ENCODE measurements at places on chromosomes 6 and 20.

- DNase-seq = peak; percentile 17
These were observed 155.5 kb downstream of the ESR1 start for GRCh38 chr6:151963001-151963400.

DNA sequence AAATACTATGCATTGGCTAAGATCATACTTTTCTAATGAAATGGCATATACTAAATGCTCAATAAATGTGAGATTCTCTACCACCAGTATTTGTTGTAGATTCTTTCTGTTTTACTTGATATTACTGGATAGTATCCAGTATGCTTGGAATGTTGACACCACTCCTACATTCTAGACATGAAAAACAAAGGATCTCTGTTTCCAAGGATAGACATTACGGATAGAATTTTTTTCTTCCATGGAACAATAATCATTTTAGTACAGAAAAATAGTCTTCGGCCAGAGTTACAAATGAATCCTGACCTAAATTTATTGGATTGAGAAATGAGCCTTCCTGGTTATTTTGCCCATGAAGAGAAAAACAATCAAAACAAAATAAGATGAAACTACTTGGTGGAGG lies 258.2 kb upstream of the NT5E start:
- peak; percentile 8 for DNase-seq

- DNase-seq = no peak
These were observed 154.0 kb upstream of the FLRT3 start for GRCh38 chr20:14491436-14491835.

DNA sequence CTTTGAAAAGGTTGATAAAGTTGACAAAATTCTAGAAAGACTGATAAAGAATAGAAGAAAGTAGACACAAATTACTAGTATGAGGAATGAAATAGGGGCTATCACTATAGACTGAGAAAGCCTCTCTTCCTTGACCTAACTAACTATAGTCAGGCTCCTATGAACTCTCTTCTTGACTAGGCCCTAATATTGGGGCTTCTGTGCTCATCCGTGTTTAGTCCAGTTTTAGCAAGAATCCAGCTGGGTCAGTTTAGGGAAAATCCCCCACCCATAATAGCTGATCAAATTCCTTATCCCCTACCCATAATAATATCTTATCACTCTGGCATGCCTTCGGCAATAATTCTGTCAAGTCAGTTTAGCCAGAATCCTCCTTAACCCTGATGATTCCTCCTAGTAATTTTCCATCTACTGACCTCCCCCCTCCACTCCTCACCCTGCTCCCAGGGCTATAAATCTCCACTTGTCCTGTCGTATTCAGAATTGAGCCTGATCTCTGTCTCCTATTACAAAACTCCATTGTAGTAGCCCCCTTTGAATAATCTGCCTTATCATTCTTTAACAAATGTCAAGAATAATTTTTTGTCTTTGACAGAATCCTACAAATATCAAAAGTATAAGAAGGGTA lies 138.1 kb downstream of the TFAP2A start:
- DNase-seq = peak; percentile 42

DNA sequence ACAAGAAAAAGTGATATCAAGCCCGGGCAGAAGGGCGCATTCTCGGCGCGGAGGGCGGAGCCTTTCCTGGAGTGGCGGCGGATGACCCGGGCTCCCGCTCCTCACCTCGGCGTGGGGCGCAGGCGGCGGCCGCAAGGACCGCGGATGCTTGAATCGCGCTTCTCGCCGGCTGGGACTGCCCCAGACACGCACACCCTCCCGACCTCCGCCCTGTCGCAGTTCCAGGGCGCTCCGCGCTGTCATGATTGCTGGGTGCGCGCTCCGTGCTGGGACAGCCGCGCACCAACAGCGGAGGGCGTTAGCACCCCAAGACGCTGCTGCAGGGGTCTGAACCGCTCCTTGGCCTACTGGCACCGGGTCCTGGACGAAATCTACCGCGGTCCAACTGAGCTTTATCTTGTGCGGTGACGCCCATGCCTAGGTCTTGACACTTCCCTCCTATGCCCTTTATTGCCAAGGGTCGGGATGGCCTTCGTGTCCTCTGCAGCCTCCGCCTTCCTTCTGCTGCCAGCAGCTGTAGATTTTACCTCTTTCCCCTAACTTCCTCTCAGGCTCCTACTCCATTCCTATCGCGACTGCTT lies 43.3 kb downstream of the IRAK1BP1 start:
- no peak for DNase-seq

- DNase-seq = no peak
These were observed 48.6 kb upstream of the COL9A1 start for GRCh38 chr6:70351461-70351860.

GRCh38 chr6:170265655-170266054 lies 25.2 kb downstream of the DLL1 start:
- DNase-seq = no peak

GRCh38 chr6:3785745-3786098 lies 34.2 kb upstream of the PXDC1 start:
- DNase-seq = no peak

- DNase-seq = no peak
These were observed 2.3 kb downstream of the DSTN start for GRCh38 chr20:17572034-17572638.

GRCh38 chr6:5506597-5506996 lies 245.3 kb downstream of the FARS2 start:
- DNase-seq = no peak

DNA sequence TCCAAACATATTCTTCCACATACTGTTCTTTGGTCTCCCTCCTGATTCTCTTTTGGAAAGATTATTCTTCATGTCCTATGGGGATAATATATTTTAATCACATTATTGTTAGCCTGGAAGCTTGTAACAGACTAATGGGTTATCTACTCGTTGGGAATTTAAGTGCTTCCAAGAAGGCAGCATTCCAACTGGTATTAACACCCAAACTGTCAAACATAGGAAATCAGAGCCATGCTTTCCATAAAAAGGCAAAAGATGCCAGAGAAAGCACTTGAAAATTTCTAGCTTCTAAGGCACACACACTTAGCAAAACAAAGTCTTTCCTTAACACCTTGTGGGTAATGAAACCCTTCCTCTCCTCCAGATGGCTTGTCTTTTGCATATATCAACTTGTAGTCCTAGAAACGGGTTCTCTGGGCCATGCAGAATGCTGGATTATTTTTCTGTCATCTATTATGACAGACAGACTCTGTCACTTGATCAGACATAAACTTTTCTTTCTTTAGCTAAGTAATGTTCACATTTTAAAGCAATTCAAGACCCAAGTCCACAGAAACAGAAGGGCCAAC lies 41.5 kb downstream of the B4GALT5 start:
- no peak for DNase-seq

- DNase-seq = no peak
These were observed 4.5 kb downstream of the BPI start for GRCh38 chr20:38308447-38308846.

DNA sequence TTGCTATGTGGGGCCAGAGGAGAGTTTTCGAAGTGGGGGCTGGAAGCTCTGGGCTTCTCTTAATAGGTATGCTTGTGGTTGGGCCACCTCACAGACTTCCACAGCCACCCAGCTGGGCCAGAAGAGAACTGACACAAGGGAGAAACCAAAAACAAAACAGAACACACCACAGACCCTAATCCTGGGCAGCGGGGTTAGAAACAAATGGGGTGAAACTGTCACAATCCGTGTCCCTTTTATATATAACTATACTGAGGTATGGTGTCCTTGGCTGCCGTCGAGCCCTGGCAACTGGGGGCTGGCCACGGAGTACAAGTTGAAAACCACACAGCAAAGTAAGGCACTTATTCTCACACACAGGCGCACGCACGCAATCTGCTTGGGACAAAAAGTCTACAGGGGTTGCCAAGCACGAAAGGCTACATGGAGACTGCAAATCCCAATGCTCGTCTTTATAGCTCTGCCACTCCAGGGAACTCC lies 78.3 kb downstream of the TRAM2 start:
- DNase-seq = no peak

- no peak for DNase-seq
These were observed 15.2 kb downstream of the RNF8 start for GRCh38 chr6:37368961-37369320.

- no peak for DNase-seq
These were observed 192.8 kb downstream of the CLIC5 start for GRCh38 chr6:45822873-45823272.

- peak; percentile 90 for DNase-seq
These were observed 300.7 kb downstream of the CLIC5 start for GRCh38 chr6:45714741-45715507.

GRCh38 chr6:39298061-39298460 lies 16.2 kb downstream of the KCNK17 start:
- no peak for DNase-seq

- DNase-seq = peak; percentile 89
These were observed 44.5 kb upstream of the EZR start for GRCh38 chr6:158863646-158864045.

GRCh38 chr20:54794110-54794509 lies 318.7 kb downstream of the DOK5 start:
- DNase-seq = no peak

GRCh38 chr6:155352130-155352420 lies 37.8 kb upstream of the TFB1M start:
- DNase-seq = no peak

DNA sequence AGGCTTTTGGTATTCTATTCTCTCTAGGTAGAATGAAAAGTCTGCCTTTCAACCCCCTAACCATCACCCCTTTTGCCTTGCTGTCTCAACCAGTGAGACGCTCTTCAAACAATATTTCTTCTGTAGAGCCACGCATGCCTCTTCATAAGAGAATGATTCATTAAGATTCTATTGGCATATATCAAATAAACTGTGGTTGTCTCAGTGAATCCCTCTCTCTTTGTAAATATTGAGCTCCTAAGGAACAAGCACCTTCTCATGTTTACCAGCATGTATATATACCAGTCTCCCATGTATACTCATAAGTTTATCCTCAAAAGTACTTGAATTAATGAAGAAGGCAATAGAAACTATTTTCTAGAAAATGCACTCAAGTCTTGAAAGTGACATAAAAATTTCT lies 90.6 kb downstream of the HAO1 start:
- DNase-seq = no peak

DNA sequence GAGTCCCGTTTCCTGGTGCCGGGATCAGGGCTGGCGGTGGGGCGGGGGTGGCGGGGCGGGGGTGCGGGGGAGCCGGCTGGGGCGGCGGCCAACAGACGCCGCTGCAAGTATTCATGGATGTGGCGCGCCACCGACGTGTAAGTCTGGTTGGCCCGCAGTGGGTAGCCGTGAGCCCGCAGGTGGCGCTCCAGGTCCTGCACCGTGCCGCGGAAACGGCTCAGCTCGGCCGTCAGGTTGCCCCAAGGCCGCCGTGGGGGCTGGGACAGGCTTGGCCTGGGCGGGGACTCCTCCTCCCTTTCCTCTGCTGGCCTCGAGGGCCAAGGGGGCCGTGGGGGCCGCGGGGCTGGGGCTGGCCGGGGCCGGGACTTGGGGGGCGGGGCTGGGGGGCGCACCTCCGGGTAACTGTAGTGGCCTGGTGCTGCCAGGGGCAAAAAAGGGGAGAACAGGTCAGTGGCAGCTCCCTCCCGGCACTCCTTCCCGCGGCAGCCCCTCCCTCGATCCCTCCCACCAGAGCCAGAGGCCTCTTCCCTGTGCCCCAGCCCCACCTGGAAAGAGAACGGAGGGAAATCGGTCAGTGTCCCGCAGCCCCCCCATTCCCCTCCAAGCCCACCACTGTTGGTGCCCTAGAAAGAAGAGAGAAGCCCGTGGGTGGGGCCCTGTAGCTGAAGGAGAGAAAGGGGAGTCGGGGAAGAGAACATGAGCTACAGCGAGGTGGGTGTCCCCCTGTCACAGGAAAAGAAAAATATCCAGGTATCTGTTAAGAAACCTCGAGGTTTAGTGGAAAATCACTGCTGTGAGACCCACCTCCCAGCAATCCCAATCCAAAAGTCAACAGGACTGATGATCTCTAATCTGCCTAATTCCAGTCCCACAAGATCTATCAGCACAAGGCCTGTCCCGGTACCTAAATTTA lies 21.3 kb downstream of the TNXB start:
- DNase-seq = peak; percentile 77
